ENCODE measurements at places on chromosomes 13 and 19.
A peak's percentile ranks its signal among the peaks of the same experiment; 100 is the strongest.

GRCh38 chr19:17328517-17329365, 5.9 kb downstream of the ANO8 start:
- DNase-seq: no peak

GRCh38 chr19:50406156-50406820, 12.4 kb upstream of the SPIB start:
- DNase-seq: no peak

DNA sequence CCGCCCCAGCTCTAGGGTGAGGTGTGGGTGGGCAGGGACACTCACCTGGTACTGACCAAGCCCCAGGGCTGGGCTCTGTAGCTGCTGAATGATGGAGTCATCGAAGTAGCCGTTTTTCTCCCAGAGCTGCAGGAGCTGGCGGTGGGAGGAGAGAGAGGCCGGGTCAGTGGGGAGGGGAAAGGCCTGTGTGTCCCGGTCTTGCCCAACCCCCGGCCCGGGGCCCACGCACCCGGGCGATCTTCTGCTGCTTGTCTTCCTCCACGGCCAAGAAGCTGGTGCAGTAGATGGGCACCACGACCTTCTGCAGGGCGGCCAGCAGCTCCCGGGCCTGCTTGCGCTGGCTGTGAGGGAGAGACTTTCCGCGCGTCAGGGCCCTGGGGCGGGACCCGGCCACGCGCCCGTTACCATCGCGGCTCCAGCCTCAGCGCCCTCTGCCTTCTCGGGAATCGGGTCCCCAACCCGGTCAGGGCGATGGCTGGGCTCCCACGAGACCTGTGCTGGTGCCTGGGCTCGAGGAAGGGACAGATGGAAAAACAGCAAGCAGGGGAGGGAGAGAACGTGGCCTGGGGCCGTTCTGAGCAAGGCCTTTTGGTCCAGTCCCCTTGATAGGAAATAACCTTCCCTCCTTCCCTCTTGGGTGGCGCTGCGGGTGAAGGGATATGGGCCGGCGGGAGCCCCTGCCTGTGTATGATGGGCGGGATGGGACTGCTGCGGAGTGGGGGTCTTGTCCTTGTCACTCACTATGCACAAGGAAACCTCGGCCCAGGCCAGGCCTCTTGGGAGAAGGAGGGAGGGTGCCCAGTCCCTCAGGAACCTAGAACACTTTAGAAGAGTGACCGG, 11.5 kb downstream of the CHERP start:
- DNase-seq: no peak

DNA sequence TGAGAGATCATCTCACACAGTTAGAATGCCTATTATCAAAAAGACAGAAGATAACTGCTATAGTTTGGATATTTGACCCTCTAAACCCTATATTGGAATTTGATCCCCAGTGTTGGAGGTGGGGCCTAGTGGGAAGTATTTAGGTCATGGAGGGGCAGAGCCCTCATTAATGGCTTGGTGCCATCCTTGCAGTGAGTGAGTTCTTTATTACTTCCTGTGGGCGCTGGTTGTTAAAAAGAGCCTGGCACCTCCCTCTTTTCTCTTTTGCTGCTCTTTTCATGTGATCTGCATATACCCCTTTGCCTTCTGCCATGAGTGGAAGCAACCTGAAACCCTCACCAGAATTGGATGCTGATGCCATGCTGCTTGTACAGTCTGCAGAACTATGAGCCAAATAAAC, 66.8 kb downstream of the TDRD3 start:
- no peak for DNase-seq

GRCh38 chr19:50794074-50794875, 4.1 kb downstream of the ACP4 start:
- no peak for DNase-seq

DNA sequence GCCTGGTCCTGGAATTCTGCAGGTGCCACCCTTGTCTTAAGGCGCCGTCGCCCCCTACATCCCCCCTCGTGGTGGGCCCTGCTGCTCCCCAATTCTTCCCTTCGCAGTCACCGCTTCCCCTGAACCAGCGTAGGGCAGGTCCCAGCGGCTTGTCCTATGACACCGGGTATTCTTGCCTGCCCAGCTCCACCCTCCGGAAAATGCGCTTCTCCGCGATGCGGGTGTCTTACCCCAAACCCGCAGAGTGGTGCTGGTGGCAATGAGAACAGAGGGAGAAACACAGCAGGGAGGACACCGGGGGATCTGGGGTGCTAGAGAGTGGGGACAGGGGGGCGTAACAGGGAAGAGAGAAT, 9.0 kb downstream of the ZNF808 start:
- peak; percentile 4 for DNase-seq

GRCh38 chr19:47445937-47446402, 25.7 kb downstream of the SLC8A2 start:
- DNase-seq: peak; percentile 14

GRCh38 chr13:113912596-113912995, 48.7 kb upstream of the GAS6 start:
- DNase-seq: peak; percentile 64

- no peak for DNase-seq
These were observed 698.2 kb upstream of the SGCG start for GRCh38 chr13:22482496-22483000.

DNA sequence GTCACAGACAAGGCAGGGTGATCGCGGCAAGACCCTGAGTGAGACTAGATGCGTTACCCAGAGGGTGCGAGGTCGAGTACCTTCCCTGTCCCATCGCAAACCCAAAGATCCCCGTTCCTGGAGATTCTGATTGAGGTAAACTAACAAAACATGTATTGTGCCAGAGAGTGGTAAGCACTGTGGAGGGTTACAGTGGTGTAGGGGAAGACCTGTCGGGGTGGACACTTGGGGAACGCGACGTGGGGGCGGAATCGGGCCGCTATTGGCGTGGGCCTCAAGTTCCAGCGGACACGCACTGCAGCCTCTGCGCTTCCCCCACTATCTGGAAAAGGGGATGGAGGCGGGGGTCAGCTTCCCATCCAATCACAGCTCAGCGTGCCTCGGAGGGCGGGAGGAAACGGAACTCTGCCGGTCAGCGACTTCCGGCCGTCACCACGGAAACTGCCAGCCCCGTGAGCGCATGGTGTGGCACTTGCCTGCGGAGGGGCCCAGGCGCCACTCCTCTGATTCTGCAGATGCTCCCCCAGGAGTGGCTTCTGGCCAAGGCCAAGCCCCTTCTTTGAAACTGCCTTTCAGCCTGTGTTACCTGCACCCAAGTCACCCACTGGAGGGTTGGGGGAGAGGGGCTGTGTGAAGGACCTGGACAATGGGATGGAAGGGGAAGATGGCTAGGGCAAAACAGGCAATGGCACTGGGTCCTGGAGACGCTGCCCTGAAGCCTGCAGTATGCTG, 1.0 kb upstream of the UBE2M start:
- peak; percentile 92 for DNase-seq

- no peak for DNase-seq
These were observed 2.9 kb upstream of the TLE6 start for GRCh38 chr19:2974342-2975041.

GRCh38 chr13:114114006-114114640, 18.3 kb downstream of the RASA3 start:
- no peak for DNase-seq

GRCh38 chr19:52138983-52139251, 821 bp downstream of the ZNF616 start:
- DNase-seq: no peak

DNA sequence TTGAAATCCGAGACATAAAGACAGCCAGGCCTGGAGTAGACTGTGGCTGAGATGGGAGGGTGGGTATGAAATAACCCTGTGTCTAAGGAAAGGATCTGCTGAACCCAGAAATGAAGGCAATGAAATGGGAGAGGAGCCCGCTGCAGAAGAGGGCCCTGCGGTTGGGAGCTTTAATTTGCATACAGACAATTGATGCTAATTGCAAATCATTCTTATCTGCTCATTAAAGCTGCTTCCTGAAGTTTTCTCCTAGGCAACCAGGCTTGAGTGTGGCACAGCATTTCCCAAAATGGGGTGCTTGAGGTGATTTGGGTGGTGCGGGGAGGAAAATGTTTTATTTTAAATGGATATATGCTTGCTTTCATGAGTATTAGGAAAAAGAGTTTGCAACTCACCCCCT, 55.4 kb downstream of the DPF1 start:
- DNase-seq: no peak

DNA sequence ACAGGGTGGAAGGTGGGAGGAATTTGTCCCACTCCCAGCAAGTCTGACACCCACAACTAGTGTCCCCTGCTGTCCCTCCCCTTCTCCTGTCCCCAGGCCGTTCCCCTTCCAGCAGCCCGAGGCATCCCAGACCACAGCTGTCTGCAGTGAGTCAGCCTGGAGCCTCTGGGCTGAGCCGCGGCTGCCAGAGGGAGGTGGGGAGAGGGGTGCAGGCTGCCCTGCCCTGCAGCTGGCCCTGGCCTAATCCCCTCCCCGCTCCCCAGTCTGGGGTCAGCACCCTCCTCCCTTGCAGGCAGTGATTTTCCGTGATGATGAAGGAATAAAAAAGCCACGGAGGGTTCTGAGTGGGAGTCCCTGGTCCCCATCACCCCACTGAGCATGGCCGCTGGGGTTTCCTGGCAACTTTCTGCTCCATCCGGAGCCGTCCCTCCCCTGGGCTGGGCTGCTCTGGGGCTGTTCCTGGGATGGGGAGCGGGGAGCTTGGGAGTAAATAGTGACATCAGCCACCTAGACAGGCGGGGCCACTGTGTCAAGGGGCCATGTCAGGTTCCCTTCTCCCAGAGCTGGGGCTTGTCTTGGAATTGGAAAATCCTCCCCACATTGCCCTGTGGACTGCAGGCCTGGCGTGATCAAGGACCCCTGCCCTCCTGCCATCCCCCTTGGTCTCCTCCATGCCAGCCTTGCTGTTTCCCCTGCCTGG, 16.8 kb downstream of the SPC24 start:
- peak; percentile 83 for DNase-seq

DNA sequence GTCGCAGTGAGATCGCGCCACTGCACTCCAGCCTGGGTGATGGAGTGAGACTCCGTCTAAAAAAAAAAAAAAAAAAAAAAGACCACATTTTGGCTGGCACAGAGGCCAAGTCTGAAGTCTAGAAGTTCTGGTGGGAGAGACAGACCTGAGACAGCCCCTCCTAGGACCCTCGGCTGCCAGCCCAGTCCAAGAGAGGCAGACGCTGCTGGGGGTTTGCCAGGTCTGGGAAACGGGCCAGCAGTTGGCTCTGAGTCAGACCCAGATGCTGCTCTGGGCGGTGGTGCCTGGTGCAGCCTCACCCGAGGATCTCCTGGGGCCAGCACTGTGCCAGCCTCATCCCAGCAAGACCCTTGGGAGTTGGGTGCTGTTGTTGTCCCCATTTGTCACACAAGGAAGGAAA, 5.8 kb downstream of the FCHO1 start:
- DNase-seq: peak; percentile 17

- no peak for DNase-seq
These were observed 1248.8 kb upstream of the SLC10A2 start for GRCh38 chr13:104314926-104315535.

GRCh38 chr13:33740134-33740538, 77.8 kb upstream of the RFC3 start:
- peak; percentile 68 for DNase-seq

GRCh38 chr19:18223860-18224524, 2.2 kb downstream of the PDE4C start:
- no peak for DNase-seq

DNA sequence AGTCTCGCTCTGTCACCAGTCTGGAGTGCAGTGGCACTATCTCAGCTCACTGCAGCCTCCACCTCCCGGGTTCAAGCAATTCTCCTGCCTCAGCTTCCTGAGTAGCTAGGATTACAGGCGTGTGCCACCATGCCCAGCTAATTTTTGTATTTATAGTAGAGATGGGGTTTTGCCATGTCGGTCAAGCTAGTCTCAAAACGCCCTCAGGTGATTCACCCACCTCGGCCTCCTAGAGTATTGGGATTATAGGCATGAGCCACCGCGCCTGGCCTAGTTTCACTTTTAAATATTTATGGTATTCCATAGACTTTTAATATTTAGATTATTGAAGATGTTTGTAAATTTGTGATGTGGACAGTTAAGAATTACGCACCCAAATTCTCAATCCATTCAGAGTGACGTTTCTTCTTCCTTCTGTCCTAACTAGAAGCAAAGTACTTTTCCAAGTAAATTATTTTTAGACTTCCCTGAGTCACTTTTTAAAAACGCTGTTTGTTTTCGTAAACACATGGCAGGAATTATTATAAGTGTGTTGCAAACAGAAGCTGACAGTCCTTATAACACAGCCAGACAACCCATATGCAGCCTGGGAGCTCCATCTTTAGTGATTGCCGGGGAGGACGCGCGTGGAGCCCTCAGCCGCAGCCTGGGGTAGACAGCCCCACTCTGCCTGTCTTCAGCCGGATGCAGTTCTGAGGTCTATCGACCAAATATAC, 131.7 kb downstream of the ATP11A start:
- DNase-seq: peak; percentile 64

- DNase-seq: no peak
These were observed 13.3 kb upstream of the AKAP8L start for GRCh38 chr19:15432018-15432494.

DNA sequence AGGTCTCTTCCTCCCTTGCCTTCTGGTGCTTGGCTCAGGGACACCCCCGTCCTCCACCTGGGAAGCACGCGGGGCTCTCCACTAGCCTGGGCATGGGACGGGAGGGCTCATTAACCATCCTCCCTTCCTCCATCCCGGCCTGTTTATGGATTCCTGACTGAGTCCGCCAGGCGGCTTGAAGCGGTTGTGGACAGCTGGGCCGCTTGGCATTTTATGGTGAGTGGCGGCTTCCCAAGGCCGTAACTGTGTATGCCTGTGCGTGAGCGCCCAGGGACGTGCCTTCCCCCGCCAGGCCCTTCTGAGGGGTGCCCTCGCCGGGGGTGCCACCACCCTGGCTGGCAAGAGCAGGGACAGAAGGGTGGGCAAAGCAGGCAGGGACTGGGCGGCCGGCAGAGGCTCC, 202.8 kb downstream of the URI1 start:
- no peak for DNase-seq

DNA sequence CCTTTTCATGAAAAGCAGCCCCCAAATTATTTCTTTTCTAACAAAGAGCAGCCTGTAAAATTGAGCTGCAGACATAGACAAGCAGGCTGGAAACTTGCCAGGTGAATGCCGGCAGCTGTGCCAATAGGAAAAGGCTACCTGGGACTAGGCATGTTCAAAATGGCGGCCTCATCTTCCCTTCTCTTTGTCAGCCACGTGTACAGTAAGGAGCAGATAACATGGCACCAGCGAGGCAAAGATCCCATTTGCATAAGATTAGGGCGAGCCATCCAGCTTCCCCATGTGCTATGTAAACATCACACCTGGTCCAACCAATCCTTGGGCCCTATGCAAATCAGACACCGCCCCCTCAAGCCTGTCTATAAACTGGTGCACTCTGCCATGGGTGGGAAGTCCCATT, 31.2 kb upstream of the CACNA1A start:
- DNase-seq: no peak

DNA sequence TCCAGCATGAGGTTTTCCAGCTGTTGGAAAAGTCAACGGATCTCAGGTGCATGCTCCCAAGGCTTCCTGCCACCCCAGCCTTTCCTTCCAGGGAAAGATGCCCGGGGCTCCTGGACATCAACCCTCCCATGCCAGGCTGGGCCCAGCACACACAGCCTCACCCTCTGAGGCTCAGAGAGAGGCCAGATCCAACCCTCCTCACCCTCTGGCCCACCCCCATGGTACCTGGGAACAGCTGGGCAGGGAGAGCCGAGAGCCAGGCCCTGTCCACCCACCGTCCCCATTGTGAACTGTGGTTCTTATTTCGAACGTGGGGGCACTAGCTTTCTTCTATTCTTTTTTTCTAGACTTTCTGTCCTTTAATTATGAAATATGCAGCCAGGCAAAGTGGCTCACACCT, 9.9 kb upstream of the CCNP start:
- no peak for DNase-seq

Data from AG10803 (cell line).